ENCODE measurements at places on chromosomes 12 and 14. TPM values are rescaled to one million over a fixed set of nuclear protein-coding genes. Genes with fewer than 3 reads are reported as not detected.

GRCh38 chr12:2276288-2277033 lies 223.7 kb downstream of the CACNA1C start:
- no peak for DNase-seq
- H3K4me3 ChIP-seq: no peak overlapping the region

DNA sequence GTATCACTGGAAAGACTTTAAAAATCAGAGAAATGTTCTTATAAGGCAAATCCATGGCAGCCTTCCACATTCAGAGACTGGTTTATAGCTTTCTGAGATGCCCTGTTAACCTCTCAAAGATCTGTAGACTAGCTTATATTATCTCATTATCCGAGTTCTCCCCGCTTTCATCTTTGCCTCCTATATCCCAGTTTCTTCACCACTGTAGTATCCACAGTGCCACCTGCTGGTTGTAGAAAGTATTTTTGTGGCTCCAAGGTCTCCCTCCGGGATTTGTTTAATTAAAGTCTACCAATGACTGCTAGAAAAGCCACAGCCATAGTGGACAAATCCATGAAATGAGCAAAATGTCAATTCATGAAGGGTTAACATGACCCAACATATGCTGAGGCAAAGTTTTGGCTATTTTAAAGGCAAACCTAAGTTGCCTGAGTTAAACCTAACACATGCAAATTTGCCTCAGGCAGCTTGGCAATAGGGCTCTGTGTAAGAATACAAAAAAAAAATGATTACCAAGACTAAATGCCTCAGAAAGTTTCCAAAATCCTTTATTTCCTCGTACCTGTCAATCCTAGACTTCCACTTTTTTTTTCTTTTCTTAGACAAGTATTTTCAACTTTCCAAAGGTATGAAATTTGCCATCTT lies 218.8 kb upstream of the BMP4 start:
- no peak overlapping the region for H3K4me3 ChIP-seq
- DNase-seq: peak; percentile 85
- H3K36me3 ChIP-seq: no peaks in the 10 kb centered on the region
- H3K27ac ChIP-seq: no peak overlapping the region
- peaks cover 7% of the 10 kb centered on the region for H3K4me1 ChIP-seq

- H3K27ac ChIP-seq: no peak overlapping the region
- H3K36me3 ChIP-seq: no peaks in the 10 kb centered on the region
- no peaks in the 10 kb centered on the region for H3K4me1 ChIP-seq
Observed at GRCh38 chr12:13242936-13243335, 46.4 kb downstream of the EMP1 start.

The ARHGEF25 gene
- total RNA-seq: 32.3 TPM

- H3K4me1 ChIP-seq: peaks cover 5% of the 10 kb centered on the region
- no peak for DNase-seq
- H3K27me3 ChIP-seq: no peaks in the 10 kb centered on the region
- H3K4me3 ChIP-seq: no peak overlapping the region
Observed at GRCh38 chr12:115433014-115433634, 749.1 kb upstream of the TBX3 start.

- peak overlapping the region; percentile 78 for H3K4me3 ChIP-seq
- H3K36me3 ChIP-seq: peaks cover 10% of the 10 kb centered on the region
- H3K27me3 ChIP-seq: no peaks in the 10 kb centered on the region
- H3K4me1 ChIP-seq: peaks cover 62% of the 10 kb centered on the region
Observed at GRCh38 chr12:121628536-121628935, 2.2 kb downstream of the ORAI1 start.

DNA sequence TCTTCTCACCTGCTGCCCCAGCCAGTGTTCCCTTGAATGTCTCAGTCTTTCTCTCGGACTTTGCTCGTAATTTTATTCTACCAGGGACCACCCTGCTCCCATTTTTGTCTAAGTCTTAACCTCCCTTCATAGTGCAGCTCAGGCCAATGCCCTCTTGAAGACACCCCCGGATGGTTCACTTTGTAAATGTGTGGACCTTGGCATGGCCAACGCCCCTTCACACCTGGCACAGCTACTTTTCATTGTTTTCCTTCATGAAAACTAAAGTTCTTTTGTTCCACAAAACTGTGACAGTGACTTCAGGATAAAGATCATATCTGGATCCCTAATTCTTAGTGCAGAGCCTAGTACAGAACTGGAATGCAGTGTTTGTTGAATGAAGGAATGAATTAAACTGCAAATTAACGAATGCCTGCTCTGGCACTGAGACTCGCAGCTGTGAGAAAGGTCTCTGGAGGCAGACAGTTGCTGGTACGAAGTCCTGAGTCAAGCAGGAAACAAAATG lies 3.5 kb upstream of the RNASE4 start:
- peak overlapping the region; percentile 85 for H3K4me3 ChIP-seq
- DNase-seq: peak; percentile 91
- H3K4me1 ChIP-seq: peaks cover 20% of the 10 kb centered on the region
- H3K27ac ChIP-seq: peak overlapping the region; percentile 100

The AKAP6 gene
- total RNA-seq: 87.1 TPM
